ENCODE measurements at places on chromosomes 6 and 20.
A peak's percentile ranks its signal among the peaks of the same experiment; 100 is the strongest.

DNA sequence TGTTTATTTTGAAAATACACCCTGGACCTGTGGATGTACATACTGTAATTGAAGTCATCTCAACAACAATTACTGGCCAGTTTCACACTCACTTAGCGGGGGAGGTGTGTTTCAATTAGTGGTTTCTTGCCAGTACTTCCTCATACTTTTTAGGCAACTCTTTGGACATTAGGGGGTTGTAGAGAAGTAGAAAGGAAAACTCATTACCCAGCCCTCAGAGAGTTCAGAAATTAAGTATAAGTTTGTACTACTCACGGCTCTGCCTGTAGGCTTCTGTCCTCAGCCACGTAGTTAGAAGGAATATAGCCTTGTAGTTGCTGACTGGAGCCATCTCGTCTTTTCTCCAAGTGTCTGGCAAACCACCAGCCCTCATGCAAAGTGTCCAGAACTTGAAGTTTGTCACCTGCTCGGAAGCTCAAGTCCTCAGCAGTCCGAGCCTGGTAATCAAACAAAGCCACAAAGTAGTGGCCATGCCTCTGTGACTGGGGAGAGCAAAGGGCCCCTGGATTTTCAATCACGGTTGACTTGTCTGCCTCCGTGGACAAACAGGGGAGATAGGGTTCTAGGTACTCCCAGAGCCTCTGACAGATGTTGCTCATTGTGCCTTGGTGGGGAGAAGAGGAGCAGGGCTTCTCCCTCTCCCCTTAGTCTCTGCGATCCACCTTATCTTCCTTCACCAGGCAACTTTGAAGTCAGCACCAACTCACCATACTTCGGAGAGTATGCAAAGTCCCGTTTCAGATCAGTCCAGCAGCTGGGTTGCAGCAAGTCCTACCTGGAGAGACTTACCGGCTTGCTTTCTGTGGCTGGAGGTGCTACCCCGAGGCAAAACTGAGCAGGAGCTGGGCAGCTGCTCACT, 749 bp downstream of the FRK start:
- DNase-seq: no peak

GRCh38 chr20:58720890-58721289, 28.3 kb downstream of the NPEPL1 start:
- DNase-seq: no peak

- DNase-seq: no peak
Observed at GRCh38 chr6:135527960-135528249, 30.4 kb upstream of the AHI1 start.

- no peak for DNase-seq
Observed at GRCh38 chr6:90739339-90739738, 152.5 kb upstream of the MAP3K7 start.

DNA sequence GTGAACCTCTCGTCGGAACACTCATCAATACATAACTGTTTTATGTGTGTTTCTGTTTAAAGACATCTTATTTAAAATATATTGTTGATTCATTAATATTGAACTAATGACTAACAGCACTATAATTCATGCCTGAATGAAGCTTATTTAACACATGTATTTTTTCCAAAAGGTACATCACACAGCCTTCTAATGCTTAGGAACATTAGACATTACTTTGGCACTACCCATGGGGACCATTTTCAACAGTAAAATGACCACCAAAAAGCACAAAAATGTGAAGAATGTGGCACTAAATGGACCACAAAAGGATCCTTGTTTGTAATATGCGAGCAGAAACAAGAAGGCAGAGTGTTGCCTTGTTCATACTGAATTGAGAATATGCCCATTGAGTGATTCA, 109.2 kb downstream of the CEP57L1 start:
- DNase-seq: no peak

- no peak for DNase-seq
Observed at GRCh38 chr6:14816116-14816859, 429.6 kb upstream of the JARID2 start.

DNA sequence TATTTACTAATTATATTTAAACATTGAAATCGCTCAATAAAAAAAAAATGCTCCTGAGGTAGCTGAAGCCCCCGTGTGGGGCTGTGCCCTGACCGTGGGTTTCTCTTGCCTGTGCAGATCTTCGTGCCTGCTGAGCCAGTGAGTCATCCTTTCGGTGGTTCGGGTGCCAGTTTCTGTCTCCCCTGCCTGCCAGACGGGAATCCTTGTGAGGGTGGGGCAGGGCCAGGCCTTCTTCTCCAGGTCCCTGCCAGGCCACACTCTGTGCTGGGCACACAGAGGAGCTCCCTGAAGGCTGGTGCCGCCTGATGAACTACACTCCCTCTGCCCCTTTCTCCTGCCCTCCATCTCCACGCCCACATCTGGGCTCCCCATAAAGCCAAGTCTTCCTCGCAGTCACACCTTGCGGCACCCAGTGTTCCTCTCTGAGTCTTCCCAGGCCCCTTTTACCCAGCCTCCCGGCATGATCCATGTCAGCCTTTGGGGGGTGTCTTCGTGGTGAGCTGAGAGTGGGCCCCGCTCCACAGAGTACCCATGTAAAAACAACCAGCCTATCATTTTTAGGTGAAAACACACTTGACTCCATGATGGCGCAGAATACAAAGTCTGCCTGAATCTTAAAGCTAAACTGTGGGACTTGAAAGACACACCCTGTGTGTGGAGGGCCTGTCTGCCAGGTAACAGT, 19.3 kb downstream of the FGD2 start:
- no peak for DNase-seq

DNA sequence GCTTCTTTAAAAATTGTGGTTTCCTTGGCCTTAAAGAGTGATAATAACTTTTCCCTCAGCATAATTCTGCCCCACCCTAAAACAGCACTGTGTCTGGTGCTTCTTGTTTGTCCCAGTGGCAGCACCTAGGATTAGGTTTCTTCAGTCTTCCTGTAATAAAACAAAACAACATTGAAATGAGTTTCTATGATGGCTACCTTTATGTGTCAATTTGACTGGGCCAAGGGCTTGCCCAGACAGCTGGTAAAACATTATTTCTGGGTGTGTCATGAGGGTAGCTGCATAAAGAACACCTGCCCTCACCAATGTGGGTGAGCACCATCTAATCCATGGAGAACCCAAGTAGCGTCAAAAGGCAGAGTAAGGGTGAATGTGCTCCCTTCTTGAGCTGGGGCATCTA, 117.8 kb downstream of the QRSL1 start:
- DNase-seq: no peak

GRCh38 chr6:167469672-167470071, 144.8 kb downstream of the TTLL2 start:
- DNase-seq: no peak

DNA sequence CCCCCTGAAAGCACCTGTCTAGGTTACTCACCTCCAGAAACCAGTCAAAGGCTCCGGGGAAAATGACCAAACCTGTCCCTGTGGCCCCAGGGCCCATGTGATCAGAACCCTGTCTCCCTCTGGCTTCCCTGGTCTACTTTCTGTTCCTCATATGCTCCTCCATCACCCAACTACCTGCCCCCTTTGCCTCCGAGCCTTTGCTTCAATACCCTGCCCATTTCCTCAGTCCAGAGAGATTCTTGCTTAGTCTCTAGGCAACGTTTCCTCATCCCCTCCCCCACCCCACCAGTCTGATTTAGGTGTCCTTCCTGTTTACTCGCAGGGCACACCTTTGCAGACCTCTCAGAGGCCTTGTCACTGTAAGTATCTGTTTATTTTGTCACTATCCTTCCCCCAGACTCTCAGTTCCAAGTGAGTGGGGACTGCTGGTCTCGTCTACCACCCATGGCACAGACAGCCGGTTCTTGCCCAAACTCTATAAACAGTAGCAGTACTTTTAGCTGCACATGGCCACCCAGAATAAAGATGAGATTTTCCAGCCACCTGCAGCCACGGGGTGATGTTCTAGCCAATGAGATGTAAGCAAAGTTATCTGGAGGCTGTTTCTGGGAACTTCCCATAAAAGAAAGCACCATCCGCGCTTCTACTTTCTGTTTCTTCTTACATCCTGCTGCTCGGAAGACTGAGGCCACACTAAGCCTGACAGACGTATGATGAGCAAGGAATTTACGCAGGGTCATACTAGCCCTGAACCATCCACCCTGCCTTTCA, 13.3 kb downstream of the ELOVL5 start:
- DNase-seq: no peak

DNA sequence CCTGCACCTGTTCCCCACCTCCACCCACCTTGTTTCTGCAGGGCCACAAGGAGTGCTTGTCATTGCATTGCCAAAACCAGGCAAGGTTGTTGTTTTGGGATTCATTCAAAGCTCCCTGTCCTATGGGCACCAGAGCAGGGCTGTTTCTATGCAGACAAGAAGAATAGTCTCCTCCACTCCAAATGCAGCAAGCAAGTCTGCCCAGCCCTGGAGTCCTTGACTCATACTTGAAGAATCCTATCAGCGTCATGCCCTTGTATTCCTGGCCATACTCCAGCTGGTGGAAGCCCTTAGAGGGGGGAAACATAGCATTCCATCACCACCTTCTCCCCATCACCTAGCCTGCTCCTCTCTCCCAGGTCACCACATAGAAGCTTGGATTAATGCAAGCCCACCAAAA, 145.3 kb upstream of the ECI2 start:
- no peak for DNase-seq

DNA sequence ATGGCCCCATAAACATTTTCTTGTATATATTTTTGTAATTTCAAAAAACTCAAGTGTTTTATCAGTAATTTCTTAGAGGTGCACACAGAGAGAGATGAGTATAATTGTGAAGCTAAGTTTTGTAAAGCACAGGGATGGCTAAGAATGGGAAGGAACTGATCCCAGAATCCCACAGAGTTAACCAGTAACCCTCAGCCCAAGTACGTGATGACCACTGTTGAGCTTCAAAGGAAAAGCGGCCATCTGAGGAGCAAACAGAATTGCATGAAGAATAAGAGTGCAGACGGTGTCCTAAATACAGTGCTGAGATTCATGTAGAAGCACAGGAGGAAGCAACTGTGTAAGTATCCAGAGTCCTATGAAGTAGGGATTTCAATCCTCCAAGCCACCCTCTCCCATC, 28.1 kb upstream of the HLA-C start:
- no peak for DNase-seq

DNA sequence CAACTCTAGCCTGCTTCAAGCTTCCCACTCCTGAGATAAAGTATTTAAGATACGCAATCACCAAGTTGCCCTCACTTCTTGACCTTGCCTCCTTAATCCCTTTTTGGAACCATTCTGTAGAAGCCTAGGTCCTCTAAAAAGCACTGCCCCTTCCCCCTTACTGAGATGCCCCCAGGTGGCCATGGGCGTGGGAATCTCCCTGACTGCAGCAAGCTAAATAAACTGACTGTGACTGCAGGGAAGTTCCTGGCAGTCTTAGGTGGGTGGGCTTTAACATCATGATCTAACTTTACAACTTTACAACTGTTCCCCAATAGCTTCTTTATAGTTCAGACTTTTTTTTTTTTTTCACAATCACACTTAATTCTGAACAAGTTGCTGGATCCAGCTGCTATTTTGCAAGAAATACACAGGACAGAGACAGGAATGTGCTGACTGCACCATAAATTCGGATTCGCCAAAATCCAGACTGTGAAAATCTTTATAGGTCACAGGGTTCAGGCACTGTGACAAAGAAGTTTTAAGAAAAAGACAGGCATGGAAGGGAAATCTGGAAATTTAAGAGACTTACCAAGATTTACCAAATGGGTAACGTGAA, 344.2 kb upstream of the SULF2 start:
- no peak for DNase-seq

- peak; percentile 92 for DNase-seq
Observed at GRCh38 chr6:26157251-26158075, 70.2 kb downstream of the HFE start.

GRCh38 chr6:3202999-3203696, 24.3 kb downstream of the TUBB2B start:
- DNase-seq: no peak

GRCh38 chr6:100968949-100969348, 87.8 kb upstream of the ASCC3 start:
- peak; percentile 3 for DNase-seq

- no peak for DNase-seq
Observed at GRCh38 chr6:33316603-33317418, 733 bp downstream of the ZBTB22 start.

GRCh38 chr20:22729616-22730236, 145.4 kb upstream of the FOXA2 start:
- DNase-seq: no peak

DNA sequence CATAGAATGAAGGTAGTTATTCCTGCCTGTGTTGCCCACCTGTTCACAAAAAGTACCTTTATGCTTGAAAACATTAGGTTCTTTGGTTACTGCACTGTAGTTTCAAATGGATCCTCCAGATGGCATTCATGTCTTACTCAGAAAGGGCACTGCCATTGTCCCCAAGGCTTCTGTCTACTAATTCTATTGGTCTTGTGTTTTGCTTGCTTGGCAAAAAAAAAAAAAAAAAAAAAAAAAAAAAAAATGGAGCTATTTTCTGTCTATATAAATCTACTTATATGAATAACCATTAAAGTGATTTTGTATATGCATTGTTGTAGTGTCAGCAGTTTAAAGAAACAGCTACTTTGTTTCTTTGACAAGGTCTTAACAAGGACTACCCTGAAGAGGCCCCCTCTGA, 12.7 kb upstream of the EFHC1 start:
- DNase-seq: peak; percentile 5

- no peak for DNase-seq
Observed at GRCh38 chr20:61845233-61845671, 220.4 kb downstream of the TAF4 start.

DNA sequence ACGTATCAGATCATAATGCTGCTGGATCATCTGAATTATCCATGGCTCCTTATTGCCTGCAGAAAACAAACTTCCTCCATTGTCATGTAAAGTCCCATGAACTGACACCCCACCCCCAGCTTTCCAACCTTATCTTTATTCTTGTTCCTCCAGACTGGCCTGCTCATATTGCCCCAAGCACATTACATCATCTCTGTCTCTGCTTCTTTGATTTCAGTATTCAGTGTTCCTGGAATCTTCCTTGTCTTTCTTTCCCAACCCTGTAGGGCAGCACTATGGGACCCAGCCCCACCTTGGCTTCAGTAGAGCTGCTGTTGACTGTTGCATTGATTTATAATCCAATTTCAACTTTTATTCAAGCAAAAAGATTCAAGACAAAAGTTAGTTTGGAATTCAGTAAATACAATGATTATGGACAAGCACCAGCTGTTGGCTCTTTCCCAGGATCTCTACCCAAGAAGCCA, 187.5 kb upstream of the ECI2 start:
- DNase-seq: no peak

GRCh38 chr6:51019806-51020205, 201.1 kb downstream of the TFAP2B start:
- DNase-seq: peak; percentile 29

DNA sequence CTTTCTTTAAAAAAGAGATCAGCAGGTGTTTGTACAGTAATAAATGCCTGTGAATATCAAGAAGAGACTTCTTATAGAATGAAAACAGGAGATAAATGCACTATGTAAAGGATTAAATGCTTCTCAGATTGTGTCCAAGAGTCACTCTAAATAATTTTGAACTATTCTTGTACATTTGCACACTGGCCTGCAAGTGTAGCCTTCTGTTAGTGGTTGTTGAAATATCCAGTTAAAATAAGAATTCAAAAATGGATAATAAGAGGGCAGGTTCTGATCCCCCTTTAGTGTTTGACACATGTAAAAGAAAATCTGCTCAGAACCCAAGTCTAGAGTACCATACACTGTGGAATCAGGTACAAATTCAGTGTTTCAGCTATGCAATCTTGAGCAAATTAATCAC, 91.9 kb downstream of the BCAS1 start:
- no peak for DNase-seq

GRCh38 chr6:150967910-150968309, 102.4 kb downstream of the MTHFD1L start:
- no peak for DNase-seq
